ENCODE measurements at places on chromosomes 3 and 15.
A peak's percentile ranks its signal among the peaks of the same experiment; 100 is the strongest.

- DNase-seq = no peak
Measured at GRCh38 chr3:184602372-184603150, 41.0 kb downstream of the EPHB3 start.

GRCh38 chr3:17592956-17593355 lies 149.5 kb downstream of the TBC1D5 start:
- DNase-seq = no peak

GRCh38 chr15:77904901-77905300 lies 172.6 kb downstream of the TBC1D2B start:
- no peak for DNase-seq

- no peak for DNase-seq
Measured at GRCh38 chr15:100686725-100687473, 84.5 kb downstream of the ASB7 start.

DNA sequence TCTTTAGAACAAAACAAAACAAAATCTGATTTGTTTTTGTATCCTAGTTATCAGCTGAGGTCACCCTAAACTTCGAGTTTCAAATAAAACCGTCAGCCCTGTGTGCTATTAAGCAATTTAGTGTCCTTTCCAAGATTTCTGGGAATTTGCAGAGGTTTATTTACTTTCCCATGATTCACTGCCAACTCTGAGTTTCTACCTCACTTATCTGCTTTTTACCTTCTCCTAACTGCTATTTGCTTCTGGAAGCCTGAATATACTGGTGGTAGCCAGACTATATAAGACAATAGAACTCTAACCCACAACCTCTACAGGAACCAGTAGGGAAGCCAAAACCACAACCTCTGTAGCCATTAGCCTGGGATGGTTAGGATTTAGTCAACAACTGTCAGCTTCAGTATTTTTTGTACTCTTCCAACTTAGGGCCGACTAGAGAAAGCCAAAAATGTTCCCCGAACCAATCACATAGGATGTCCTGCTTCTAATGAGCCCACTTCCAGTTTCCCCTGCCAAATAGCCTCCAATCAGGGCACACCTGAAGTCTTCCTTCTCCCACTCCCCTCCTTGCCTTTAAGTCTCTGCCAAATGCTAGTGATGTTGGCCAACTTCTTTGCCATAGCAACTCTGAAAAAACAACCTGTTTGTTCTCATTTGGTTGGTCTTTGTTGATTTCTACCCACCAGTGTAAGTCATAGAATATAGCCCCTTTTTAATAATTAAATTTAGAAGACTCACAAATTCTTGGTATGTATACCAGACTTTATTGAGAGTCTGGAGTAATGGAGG lies 273.1 kb downstream of the ULK4 start:
- no peak for DNase-seq

DNA sequence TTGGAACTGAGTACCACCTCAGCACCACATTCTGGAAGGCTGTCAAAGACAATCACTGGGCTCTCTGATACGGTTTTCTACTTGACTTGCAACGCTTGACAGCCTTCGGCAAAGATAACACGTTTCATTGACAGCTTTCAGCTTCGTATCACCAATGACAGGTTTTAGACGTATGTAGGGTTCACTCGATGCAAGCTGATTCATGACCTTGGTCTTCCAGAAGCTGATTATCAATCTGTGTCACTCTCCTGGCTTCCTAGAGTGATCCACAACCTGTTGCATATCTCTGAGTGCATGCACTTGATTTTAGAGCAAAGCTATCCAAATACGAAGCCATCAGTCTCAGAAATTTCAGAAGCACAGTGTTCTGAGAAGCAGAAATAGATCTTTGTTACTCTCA lies 381.6 kb downstream of the FEZF2 start:
- DNase-seq = no peak

- DNase-seq = no peak
Measured at GRCh38 chr3:8647137-8647985, 2.8 kb upstream of the SSUH2 start.

DNA sequence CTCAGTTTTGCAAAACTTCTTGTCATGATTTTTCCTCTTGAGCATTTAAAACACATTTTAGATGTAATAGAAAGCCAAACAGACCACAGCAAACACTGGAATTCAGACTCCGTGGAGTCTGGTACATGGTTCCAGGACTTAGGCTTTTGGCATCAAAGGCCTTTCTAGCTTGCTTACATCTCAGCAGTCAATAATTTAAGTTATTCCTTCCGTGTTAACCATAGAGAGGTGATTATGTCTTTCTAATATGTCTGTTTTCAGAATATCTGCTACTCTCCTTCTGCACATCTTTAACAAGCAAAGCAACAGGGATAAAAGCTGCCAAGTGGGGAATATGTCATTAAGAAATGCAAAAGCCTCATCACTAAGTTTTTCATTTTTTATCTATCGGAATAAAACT lies 171.7 kb upstream of the CRBN start:
- no peak for DNase-seq

DNA sequence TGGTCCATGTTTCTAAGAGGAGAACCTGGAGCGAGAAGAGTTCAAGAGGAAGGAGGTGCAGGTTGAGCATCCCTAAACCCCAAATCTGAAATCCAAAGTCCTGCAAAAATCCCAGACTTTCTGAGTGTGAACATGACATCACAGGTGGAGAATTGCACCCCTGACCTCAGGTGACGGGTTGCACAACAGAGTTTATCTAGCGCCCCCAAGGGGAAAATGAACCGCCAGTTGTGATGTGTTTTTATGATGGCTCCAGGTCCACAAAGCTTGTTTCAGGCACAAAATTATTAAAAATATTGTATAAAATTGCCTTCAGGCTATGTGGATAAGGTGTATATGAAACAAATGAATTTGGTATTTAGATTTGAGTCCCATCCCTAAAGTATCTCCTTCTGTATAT lies 420.0 kb downstream of the GABRB3 start:
- no peak for DNase-seq

DNA sequence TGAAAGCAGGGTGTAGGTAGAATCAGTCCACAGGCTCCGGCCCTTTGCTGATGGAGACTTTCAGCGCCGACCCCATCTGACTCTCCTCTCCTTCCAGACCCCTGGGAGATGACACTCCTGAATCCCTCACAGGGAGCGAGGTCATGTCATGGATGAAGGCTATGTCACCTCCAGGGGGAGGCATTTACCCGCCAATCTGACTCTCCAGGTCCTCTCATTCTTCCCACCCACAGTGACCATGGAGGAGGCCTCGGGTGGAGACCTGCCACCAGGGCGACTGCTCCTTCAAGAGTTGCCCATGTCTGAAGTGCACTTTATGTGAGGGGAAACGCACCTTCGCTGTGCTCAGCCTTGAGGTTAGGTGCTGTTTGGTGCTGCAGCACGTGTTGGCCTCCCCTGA lies 112.7 kb downstream of the KLF13 start:
- DNase-seq = peak; percentile 26

GRCh38 chr3:161508852-161509477 lies 12.4 kb downstream of the OTOL1 start:
- no peak for DNase-seq

DNA sequence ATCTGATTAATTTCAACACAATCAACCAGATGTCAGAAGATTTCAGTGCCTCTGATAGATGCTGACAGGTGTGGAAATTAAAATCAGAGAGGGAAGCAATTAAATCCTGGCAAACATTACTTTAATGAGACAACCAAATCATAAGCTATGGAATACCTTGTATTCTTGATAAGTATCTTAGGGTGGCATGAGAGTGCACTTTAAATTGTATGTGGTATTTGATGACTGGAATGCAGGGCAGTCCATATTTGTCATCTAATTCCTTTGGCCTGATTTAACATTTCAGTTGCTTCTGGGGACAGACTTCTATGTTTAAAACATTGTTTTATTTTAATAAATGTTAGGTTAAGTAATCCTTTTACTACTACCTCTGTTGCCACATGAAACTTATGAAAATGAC lies 184.1 kb downstream of the LPP start:
- DNase-seq = no peak

GRCh38 chr15:43100971-43101370 lies 4.9 kb downstream of the UBR1 start:
- DNase-seq = no peak

GRCh38 chr3:11737742-11738141 lies 94.0 kb upstream of the VGLL4 start:
- no peak for DNase-seq

- no peak for DNase-seq
Measured at GRCh38 chr3:113953677-113954076, 5.9 kb downstream of the ZDHHC23 start.

DNA sequence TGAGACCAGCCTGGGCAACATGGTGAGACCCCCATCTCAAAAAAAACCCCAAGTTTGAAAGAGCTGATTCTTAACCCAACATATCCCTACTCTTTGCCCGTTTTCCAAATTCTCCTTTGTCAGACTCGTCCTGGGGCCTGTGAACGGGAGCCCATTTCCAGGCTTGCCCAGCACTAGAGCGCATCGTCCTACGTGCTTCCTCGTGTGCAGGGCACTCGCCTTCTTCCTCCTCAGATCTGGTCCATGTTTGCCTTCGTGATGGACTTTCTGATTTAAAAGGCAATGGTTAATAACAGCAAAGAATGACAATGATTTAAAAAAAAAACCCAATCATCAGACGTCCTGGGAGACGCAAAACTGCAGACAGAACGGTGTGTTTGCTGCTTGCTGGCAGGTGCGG lies 10.1 kb downstream of the MELTF start:
- DNase-seq = no peak

GRCh38 chr3:71854096-71854495 lies 69.1 kb upstream of the PROK2 start:
- no peak for DNase-seq

DNA sequence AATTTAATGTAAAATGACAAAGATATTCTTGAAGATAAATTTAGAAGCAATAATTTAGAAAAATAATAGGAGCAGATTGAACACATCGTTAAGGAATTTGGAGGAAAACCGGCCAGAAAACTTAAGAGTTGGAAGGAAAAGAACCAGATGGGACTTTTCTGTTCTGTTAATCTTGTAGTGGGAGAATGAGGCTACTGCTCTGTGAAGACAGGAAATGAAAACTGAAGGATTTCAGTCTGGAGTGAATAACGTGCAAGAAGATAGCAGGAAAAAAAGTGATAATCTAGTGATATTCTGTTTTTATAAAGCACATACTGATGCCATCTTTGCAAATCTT lies 74.2 kb downstream of the DPPA2 start:
- DNase-seq = no peak

GRCh38 chr15:99592145-99592791 lies 26.5 kb downstream of the MEF2A start:
- no peak for DNase-seq

DNA sequence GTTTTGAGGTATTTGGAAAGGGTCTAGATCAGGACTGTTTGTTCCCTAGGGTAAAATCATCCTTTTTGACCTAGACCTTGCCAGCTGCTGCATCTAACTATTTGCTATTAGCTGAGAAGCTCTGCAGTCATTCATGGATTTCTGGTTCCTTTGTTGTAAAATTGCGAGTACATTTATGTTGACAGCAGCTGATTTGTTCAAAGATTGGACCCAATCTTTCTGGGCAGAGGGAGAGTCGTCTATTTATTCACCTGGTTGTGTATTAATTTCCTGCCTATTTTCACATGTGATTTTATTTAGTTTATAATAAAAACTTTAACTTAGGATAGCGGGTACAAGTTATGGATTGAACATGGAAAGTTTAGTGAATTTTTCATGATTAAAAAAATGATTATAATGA lies 236.3 kb downstream of the CNTN4 start:
- DNase-seq = no peak

- no peak for DNase-seq
Measured at GRCh38 chr15:31740203-31740602, 290.1 kb upstream of the CHRNA7 start.

GRCh38 chr3:124263168-124263567 lies 271.2 kb upstream of the ROPN1 start:
- DNase-seq = no peak

GRCh38 chr3:62312201-62312600 lies 61.1 kb downstream of the FEZF2 start:
- no peak for DNase-seq

GRCh38 chr3:69199942-69200341 lies 77.5 kb upstream of the LMOD3 start:
- no peak for DNase-seq

DNA sequence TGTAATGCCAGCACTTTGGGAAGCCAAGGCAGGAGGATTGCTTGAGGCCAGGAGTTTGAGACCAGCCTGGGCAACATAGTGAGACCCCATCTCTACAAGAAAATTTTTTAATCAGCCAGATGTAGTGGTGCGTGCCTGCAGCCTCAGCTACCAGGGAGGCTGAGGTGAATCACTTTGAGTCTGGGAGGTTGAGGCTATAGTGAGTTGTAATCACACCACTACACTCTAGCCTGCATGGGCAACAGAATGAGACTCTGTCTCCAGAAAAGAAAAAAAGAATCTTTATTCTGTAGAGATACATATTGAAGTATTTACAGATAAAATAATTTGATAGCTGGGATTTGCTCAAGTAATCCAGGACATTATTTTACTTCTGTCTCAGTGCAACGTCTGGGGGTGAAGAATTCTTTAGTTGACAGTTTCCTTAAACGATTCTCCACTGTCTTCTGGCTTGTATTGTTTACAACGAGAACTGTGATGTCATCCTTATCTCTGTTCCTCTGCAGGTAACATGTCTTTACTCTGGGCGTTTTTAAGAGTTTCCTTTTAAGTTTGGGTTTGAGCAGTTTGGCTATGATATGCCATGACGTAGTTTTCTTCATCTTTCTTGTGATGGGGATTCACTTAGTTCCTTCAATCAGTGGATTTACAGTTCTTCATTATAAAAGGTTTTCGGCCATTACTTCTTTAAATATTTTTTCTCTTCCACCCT lies 26.3 kb downstream of the KPNA1 start:
- DNase-seq = no peak
